Bronchus fibroblast of lung (primary cell): ENCODE measurements at places on chromosomes 6 and 20. TPM values are rescaled to one million over a fixed set of nuclear protein-coding genes. Genes with fewer than 3 reads are reported as not detected.

The MYBL2 gene
- total RNA-seq: 44.2 and 54.1 TPM in 2 replicates

The PROKR2 gene
- not detected in 2 replicates for total RNA-seq

The IPCEF1 gene
- total RNA-seq: under 0.01 TPM in 1 of 2 replicates, not detected in the other

The LY6G6C gene
- total RNA-seq: not detected in 2 replicates

The GJA1 gene
- total RNA-seq: 75.4 and 82.4 TPM in 2 replicates

The COL9A3 gene
- total RNA-seq: 2.7 and 3.0 TPM in 2 replicates

The EBF4 gene
- 0.34 and 0.45 TPM in 2 replicates for total RNA-seq

The IYD gene
- not detected in 2 replicates for total RNA-seq

The TRMT11 gene
- 14.1 and 15.0 TPM in 2 replicates for total RNA-seq

The ZNF133 gene
- total RNA-seq: 13.5 and 17.7 TPM in 2 replicates

The TTLL9 gene
- total RNA-seq: not detected in 2 replicates

The CST3 gene
- 430 and 459 TPM in 2 replicates for total RNA-seq

The HTR1B gene
- total RNA-seq: 2.2 and 3.5 TPM in 2 replicates

The SLC52A3 gene
- not detected in 2 replicates for total RNA-seq

The COL11A2 gene
- total RNA-seq: 0.15 and 1.2 TPM in 2 replicates

The SLC26A8 gene
- total RNA-seq: not detected in 2 replicates
